ENCODE measurements at places on chromosomes 6 and 20.

DNA sequence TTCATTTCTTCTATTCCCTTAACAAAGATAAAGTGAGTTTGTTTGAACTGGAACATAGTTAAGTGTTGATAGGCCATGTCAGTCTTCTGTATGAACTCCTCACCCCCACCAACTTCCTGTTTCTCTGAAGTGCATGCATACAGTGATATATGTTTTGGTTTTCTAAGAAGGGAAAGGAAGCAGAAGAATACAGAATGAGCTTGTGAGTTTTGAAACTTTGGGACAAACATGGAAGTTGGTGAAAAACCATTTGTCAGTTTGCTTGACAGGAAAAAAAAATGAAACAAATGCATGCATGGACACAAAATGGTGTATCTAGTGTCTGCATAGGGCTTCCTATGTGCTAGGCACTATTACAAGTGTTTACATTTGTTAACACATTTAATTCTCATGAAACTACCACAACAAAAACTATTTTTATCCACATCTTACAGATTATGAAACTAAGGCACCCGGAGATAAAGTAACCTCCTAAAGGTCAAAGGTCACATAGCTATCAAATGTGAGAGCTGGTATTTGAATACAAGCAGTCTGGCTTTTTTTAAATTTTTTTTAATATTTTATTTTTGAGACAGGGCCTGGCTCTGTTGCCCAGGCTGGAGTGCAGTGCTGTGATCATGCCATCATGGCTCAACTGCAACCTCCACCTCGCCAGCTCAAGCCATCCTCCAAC, 105.9 kb downstream of the ADGRB3 start:
- DNase-seq = no peak

DNA sequence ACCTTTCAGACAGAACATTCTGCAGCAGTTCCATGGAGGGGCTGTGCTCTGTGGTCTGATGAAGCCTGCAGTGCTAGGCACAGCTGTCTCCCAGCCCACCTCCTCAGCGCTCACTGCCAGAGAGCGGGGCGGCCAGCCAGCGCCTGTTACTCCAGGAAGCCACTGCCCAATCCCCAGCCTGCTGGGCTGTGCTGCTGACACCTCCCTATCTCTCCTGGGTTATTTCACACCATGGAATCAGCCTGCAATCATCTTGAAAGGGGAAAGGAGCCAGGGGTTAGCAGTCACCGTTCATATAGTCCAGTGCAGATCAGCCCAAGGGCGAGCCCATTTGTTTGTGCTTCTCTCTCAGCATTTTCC, 46.3 kb upstream of the NHSL1 start:
- DNase-seq = no peak

DNA sequence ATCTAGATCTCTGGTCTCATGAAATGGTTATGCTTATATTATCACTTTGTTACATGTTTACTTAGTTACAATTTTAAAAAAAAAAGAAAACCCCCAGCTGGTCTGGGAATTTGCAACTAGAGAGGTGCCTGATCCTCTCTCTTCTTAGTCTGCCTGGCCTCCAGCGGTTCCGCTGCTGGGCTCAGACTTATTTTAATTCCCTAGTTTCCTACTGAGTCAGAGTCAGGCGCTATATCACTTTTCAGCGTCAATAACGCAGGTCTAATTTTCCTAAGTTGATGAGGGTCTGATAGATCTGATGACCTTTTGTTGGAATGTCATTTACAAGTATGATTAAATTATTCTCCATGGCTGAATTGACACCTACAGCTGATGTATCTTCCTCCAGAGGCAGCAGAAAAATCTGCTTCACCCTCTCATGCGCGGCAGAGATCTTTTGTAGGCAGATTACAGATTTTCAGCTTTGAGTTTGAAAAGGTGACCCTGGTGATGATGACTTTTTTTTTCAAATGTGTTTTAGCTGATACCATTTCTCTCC, 391.0 kb downstream of the CBLN4 start:
- no peak for DNase-seq

DNA sequence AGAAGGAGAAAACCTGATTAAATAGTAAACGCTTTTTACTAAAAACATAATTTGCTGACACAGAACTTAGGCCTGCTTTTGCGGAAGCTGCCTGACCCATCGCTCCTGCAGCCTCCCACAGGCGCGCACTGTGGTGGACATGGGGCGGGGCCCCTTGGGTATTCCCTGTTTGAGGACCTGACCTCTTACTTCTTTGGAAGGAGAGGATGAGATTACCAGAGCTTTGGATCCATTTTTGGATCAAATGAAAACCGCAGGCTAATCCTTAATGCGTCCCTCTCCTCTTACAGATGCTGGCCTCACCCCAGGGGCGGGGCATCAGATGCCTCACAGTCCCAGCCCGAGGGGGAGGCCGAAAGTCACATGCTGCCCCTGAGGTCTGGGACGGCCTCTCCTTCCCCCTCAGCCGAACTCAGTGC, 151.0 kb downstream of the SCML4 start:
- DNase-seq = no peak

GRCh38 chr6:78577585-78577984, 289.8 kb upstream of the IRAK1BP1 start:
- DNase-seq = no peak

GRCh38 chr20:48740712-48741111, 87.1 kb downstream of the PREX1 start:
- DNase-seq = no peak

Data from stimulated activated CD4-positive, alpha-beta T cell treated with anti-CD3 and anti-CD28 coated beads, Interleukin-1b, Interleukin-23, amount 100 ng/mL, for 48 hours (primary cell).